ENCODE measurements at places on chromosomes 11 and 22.
A peak's percentile ranks its signal among the peaks of the same experiment; 100 is the strongest.

DNA sequence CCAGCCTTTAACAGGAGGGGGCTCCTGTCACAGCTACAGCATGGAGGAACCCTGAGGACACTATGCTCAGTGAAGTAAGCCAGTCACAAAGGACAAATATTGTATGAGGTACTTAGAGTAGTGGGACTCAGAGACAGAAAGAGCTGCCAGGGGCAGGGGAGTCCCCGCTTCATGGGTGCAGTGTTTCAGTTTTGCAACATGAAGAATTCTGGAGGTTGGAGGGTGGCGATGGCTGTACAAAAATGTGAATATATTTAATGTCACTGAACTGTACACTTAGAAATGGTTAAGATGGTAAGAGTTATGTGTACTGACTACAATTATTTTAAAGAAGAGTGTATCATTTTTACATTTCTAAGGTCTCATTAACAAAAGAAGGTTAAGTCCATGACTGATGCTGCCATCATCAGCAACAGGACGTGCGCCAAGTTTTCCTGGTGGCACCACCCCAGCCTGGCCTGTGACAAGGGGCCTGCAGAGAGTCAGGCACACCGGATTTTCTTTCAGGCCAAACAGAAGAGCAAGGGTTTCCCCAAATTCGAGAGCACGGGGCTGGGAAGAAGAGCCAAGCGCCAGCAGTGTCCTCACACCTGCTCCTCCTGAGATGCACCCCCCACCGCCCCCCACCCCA is 22.1 kb downstream of the YPEL1 start:
- no peak for DNase-seq

- no peak for DNase-seq
Measured at GRCh38 chr11:125085301-125086081, 22.4 kb downstream of the SLC37A2 start.

DNA sequence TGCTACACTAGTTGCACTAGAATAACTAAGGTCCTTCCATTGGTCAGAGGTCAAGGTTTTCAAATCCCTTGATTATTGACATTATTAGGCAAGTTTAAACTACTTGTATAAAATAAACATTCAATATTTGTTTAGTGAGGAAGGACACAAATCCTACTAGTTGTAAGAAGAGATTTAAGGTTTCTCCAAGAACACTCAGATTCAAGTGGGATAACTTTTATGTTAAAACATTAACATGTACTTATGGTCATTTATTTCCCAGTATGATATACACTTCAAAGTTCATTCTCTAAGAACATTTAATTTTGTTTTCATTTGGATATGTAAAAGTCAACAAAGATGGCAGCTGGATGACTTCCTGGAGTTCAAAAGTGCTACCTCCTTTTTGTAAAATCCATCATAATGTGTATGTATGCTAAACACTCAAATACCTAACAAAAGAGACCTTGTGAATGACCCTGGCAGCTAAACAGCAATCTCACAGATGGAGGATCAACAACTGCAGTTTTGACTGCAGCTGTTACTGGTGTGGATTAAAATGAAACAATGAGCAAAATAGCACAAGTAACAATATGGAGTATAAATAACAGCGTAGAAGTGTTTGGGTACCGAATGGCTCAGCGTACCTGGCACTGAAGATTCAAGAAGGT is 1.5 kb downstream of the CCDC90B start:
- DNase-seq, result no peak

DNA sequence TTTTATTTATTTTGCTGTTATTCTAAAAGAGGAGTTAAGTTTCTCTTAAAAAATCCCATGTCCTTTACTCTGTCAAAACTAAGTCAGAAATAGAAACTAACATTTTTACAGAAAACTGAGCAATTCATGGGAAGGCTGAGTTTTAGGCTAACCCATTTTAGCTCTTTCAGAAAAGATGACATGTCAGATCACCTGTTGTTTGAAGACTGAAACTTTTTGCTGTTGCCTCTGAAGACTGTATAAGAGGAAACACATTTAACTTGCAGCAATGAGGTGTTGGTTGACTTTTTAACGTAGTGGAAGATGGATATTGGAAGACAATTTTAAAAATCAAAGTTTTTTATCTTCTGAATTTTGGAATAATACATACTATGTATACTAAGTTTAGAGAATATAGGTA is 115.4 kb downstream of the METTL15 start:
- no peak for DNase-seq

DNA sequence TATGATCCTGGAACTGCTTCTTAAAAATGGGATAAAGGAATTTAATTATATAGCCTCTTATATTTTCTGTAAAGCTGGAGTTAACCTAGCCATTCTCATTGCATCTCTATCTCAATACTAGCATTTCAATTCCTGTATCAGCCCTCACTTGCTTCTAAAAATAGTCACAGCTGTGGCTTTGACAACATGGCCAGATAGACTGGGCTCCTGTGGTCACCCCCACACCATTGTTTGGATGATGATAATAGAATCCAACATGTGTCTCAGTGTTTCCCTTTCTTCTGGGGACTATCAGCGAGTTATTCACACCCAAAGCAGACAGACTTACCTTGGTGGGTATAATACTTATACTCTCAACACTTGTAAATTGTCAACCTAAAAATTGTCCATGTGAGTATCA is 6.9 kb downstream of the VWA5A start:
- DNase-seq, result no peak

GRCh38 chr11:134046681-134047449 is 22.0 kb upstream of the JAM3 start:
- DNase-seq, result no peak

GRCh38 chr11:6618117-6619003 is 862 bp downstream of the TPP1 start:
- DNase-seq, result peak; percentile 79

Measured in activated CD4-positive, alpha-beta T cell treated with anti-CD3 and anti-CD28 coated beads for 36 hours (primary cell).